Stimulated activated CD4-positive, alpha-beta T cell treated with anti-CD3 and anti-CD28 coated beads, Interleukin-15, amount 100 ng/mL, for 48 hours (primary cell): ENCODE measurements at places on chromosomes 5 and 9.

- DNase-seq, result no peak
Observed at GRCh38 chr9:14467675-14468374, 153.9 kb upstream of the NFIB start.

GRCh38 chr5:38827525-38827924 is 18.3 kb upstream of the OSMR start:
- no peak for DNase-seq

GRCh38 chr5:54739371-54739770 is 221.8 kb downstream of the SNX18 start:
- no peak for DNase-seq

- DNase-seq, result no peak
Observed at GRCh38 chr9:127589955-127590370, 22.1 kb upstream of the STXBP1 start.

DNA sequence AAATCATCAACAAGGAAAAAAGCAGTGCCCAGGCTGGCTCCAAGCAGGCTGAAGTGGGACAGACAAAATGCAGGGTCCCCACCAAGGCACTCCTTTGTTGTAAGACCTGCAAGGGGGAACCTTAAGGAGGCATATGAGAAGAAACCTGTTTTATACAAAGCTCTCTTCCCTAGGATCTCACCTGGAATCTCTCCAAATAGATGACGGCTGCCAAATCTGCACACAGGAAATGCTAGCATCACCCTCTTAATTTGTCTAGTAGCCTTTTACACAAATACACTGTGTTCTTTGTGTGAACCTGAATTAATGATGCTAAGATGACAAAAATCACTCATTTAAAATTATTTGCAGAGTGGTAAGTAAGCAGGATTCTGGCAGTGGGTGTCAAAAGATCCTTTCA is 280.2 kb downstream of the SPOCK1 start:
- DNase-seq, result no peak

- no peak for DNase-seq
Observed at GRCh38 chr9:127183814-127184582, 61.6 kb upstream of the ANGPTL2 start.

- no peak for DNase-seq
Observed at GRCh38 chr5:178765753-178766300, 35.4 kb upstream of the ZNF354A start.
